ENCODE measurements at places on chromosomes 5 and 9.

- no peak for DNase-seq
Measured at GRCh38 chr5:172854451-172854871, 20.4 kb downstream of the ERGIC1 start.

GRCh38 chr5:93359960-93360305 lies 221.1 kb downstream of the NR2F1-AS1 start:
- DNase-seq = peak; percentile 4

- DNase-seq = no peak
Measured at GRCh38 chr5:113897748-113898147, 384.3 kb downstream of the YTHDC2 start.

DNA sequence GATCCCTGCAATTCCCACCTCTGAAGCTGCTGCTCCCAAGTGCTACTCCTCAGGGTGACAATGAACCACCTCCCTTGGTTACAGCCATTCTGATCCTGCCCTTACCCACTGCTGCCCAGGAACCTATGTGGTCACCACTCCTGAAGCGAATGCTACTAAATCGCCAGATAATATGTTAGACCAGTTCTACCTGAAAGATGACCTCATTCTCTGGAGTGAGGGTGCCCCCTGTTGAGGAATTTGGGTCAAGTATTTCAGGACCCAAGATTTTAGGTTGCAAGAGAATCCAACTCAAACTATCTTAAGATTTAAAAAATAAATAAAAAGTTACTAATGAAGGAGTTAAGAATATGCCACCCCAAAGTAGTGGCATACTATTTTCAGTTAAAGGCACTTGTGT lies 5.8 kb upstream of the SNAPC3 start:
- peak; percentile 30 for DNase-seq
